Renal pelvis (tissue), 12 donors: ENCODE measurements at places on chromosomes 3 and 15. TPM values are rescaled to one million over a fixed set of nuclear protein-coding genes. Genes with fewer than 3 reads are reported as not detected.

DNA sequence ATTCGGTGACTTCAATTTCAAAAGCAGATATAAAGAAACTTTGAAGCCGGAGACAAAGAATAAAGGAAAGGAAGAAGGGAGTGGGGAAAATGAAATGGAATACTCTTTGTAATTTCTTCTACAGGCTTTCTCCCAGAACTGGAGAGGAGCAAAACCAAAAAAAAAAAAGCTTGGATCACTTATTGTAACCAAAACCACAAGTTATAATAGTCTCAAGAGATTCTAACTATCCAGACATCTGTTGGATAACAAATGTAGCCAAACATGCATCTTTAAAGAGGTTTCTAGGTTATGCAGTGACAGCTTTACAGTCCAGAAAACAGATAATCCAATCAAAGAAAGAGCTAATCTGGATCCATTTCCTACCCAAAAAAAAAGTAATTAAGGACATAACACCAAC lies 36.2 kb downstream of the VGLL3 start:
- DNase-seq: no peak

The TMEM158 gene
- polyA plus RNA-seq: 4.4 TPM

DNA sequence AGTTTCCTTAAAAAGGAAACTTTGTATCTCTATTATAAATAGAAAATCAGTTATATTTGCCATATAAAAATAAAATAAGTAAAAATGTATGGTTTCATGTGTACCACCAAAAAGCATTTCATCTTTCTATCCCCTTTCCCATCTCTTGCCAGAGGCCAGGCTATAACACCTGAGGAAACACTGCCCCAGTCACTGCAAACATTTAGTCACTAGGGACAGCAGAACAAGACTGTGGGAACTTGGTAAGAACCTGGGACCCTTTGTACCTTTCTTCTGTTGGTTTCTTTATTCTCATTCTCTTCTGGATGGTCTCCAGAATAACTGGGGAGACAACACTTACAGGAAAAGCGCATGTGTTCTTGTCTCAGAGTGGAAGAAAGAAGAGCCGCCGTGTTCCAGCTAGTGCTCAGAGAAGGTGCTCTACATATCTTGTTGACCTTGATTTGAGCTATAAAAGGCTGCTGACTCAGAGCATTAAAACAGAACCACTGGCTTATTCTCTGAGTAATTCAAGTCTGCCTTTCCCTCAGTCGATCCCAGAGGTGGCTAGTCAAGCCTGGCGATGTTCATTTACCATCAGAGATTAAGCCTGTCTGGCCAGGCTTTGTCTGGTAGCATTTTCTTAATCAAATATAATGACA lies 361.6 kb downstream of the RBMS3 start:
- no peak for DNase-seq

The FGF7 gene
- 10.3 TPM for polyA plus RNA-seq

GRCh38 chr15:73308305-73308704 lies 60.5 kb downstream of the HCN4 start:
- DNase-seq: no peak

- no peak for DNase-seq
These were observed 59.5 kb upstream of the KY start for GRCh38 chr3:134710313-134710680.
